ENCODE measurements at places on chromosomes 6 and 20.

GRCh38 chr20:7571101-7571500 lies 369.2 kb downstream of the HAO1 start:
- DNase-seq, result no peak

- DNase-seq, result no peak
These were observed 373.9 kb upstream of the ID4 start for GRCh38 chr6:19463250-19463649.

DNA sequence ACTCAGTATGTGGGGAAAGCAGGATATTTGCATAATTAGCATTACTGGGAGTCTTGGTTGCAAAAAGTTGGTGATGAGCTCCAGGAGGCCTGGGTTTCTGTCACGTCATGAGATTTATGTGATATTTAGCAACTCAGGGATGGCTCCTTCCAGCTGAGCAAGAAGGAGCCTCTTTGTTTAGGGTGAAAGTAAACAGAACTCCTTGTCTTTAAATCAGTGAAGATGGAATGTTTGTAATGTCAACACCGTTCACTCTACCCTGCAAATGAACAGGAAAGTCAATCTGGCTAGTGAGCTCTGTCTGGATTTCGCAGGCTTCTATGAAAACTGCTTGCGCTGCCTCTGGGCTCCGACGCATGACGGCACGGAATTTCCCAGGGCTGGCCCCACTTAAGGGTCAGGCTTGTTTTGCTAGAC lies 86.9 kb downstream of the PXDC1 start:
- DNase-seq, result no peak

GRCh38 chr6:34491091-34491430 lies 25.2 kb downstream of the PACSIN1 start:
- DNase-seq, result no peak

DNA sequence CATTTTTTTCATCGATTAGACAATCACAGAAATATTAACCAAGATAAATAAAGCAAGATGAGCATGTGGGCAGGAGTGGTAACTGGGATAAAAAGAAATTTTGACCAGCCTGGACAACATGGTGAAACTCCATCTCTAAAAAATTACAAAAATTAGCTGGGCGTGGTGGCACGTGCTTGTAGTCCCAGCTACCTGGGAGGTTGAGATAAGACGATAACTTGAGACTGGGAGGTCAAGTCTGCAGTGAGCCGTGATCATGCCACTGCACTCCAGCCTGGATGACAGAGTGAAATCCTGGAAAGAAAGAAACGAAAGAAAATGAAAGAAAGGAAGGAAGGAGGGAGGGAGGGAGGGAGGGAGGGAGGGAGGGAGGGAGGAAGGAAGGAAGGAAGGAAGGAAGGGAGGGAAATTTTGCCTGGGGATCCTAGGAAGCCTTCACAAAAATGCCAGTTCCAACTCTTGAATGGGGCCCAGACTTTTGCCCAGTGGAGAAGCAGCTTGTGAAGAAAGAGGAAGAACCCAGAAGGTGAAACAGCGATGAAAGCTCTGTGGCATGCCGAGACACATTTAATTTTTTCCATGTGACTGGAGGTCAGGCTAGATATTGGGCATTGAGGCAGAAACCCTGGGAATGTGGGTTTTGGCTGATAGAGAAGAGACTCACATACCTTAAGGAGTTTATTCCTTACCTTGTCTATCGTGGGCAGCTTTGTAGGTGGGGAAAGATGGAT lies 20.3 kb downstream of the CCDC170 start:
- DNase-seq, result no peak

DNA sequence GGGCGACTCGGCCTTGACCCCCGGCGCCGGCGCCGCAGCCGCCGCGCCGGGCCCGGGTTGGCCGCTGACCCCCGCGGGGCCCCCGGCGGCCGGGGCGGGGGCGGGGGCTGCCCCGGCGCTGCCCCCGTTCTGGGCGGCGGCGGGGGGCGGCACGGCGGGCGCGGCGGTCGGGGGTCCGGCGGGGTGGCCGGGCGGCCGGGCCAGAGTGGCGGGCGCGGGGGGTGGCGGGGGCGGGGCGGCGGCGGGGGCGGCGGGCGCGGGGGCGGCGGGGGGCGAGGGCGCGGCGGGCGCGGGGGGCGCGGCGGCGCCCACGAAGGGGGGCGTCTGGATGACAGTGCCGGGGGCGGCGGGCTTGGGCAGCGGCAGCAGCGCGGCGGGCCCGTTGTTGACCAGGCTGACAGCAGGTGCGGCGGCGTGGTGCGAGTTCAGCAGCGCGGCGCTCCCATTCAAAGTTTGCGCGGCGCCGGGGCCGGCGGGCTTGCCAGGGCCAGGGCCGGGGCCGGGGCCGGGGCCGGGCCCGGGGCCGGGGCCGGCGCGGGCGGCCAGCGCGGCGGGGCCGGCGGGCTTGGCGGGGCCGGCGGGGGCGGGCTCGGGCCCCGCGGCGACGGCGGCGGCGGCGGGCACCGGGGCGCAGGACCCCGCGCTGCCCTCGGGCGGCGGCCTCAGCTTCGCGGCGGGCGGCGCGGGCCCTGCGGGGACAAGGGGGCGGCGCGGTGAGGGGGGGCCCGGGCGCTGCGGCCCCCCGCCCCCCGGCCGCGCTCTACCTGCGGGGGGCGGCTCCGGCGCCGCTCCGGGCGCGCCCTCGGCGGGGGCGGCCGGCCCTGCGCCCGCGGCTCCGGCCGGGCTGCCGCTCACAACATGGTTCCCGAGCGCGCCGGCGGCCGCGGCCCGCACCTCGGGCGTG lies 659 bp downstream of the TAF4 start:
- DNase-seq, result no peak

DNA sequence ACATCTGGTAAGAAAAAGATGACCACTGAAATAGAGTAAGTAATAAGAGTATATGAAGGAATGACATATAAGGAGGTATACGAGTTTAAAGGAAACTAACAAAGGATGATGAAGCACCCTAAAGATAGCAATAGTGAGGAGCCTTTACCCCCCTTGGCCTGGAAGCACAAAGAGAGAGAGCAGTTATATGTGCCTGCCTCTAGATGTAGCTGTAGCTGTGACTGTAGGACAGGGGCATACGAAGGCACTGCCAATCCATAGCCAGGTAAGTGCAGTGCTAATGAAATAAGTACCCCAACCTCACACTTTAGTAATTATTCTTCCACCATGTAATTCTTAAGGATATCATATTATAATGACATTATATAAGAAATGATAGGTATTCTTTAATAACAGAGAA lies 90.1 kb upstream of the FKBP1C start:
- DNase-seq, result no peak

DNA sequence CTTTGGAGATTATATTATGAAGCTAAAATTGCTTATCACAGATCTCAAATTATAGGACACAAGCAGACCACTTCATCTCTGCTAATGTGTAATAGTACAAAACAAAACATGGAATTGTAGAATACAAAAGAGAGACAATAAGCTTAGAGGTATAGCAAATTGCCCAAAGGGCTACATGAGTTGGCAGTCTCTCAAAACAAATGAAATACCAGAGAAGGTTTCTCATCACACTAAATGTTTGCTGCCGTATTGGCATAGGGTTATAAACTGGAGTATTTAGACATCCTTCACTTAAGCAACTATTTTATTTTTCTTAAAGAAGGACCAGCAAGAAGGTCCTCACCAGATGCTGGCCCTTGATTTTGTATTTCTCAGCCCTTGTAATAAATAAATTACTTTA lies 5.9 kb upstream of the EYA4 start:
- DNase-seq, result no peak

- DNase-seq, result no peak
These were observed 61.4 kb downstream of the TXLNB start for GRCh38 chr6:139230391-139230840.

GRCh38 chr6:99645986-99646385 lies 39.4 kb downstream of the PRDM13 start:
- DNase-seq, result no peak

DNA sequence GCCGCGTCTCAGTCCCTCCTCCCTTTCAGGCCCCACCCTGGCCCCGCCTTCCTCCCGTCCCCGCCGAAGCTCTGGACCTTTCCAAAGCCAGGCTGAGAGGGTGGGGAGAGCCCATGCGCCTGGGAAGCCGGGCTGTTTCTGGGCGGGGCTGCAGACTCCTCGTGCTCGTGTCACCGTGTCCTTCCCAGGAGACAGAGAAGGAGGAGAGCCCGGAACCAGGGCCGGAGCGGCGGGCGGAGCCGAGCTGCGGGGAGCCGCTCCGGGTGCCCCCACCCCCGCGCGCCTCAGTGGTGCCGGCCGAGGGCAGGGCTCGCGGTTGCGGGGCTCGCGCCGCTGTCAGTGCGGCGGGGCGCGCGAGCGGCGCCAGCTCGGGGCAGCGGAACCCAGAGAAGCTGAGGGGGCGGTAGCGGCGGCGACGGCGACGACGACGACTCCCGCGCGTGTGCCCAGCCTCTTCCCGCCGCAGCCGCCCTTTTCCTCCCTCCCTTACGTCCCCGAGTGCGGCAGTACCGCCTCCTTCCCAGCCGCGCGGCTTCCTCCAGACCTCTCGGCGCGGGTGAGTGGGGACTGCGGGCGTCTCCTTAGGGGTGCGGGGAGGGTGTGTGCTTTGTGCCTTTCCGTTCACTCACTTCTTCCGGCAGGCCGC lies at the start of gene RALY:
RALY (plus strand) TSS at position 336 of the 646 bp plus-strand sequence. CDS start 78,164 bp downstream, outside the sequence.
- DNase-seq, result peak; percentile 88

- DNase-seq, result no peak
These were observed 31.4 kb upstream of the CEP162 start for GRCh38 chr6:84258866-84259265.

DNA sequence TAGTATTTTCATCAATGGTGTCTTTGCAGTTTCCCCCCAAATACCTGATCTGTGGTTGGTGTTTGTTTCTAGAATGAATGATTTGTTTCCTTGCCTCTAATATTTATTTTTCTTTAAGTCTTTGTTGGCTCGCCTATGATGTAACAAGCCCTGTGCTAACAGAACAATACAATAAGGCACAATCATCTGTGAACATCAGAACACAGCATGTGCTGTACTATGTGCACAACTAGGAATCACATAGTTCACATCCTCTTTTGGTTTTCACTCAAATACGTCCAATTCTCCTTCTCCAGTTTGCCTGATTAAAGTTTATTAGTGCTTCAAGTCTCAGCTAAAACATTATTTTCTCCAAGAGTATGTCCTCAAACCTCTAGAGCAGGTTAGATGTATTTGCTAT lies 613.1 kb downstream of the EPHA7 start:
- DNase-seq, result no peak

GRCh38 chr20:16498526-16499253 lies 74.6 kb downstream of the KIF16B start:
- no peak for DNase-seq

DNA sequence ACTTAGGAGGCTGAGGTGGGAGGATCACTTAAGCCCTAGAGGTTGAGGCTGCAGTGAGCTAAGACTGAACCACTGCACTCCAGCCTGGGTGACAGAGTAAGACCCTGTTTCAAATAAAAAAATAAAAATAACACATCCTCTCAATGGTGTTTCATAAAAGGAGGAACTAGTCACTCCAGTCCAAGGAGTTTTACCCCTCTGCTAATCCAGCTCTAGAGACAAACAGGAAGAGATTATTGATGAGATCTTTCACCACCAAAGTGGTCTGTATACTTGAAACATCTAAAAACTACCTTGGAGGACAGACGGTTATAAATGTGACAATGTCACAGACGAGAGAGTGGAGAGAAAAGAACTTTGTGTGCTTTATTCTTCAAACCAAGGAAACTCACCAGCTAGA lies 58.2 kb downstream of the PIGU start:
- no peak for DNase-seq

- no peak for DNase-seq
These were observed 11.2 kb downstream of the ZNF337 start for GRCh38 chr20:25685276-25686080.

DNA sequence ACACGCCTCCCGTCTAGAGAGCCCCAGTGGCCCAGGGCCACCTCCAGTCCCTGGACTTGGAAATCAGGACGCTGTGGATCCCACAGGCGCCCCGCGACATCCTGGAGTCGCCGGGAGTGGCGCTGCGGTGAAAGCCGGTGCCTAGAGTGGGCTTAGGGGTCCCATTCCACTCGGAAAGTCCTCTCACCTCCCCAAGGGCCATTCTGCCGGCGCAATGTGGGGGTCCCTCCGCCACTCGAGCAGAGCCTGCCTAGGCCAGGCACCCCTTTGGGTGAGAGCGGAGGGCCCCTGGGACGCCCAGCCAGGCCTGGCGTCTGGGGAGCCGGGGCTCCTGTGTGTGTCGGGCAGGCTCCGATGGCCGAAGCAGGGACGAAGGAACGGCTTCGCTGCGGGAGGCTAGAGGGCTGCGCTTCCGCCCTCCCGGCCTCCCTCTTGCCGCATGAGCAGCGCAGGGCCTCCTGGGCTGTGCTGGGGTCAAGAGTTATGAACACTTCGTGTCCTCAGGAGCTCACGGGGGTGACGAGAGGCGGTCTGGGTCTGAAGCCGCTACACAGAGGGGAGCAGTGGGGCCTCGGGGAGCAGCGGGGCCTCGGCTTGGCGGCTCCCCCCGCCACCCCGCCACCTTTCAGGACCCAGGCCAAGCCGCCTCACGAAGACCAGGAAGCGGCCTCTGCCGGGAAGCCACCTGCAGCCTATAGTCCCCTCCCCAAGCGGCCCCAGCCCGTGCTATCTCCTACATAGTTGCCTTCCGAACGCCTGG lies 13.6 kb downstream of the POU3F2 start:
- no peak for DNase-seq

GRCh38 chr20:50838322-50838625 lies 43.4 kb downstream of the BCAS4 start:
- DNase-seq, result no peak

- DNase-seq, result no peak
These were observed 11.0 kb upstream of the FOXO3 start for GRCh38 chr6:108549741-108550140.

DNA sequence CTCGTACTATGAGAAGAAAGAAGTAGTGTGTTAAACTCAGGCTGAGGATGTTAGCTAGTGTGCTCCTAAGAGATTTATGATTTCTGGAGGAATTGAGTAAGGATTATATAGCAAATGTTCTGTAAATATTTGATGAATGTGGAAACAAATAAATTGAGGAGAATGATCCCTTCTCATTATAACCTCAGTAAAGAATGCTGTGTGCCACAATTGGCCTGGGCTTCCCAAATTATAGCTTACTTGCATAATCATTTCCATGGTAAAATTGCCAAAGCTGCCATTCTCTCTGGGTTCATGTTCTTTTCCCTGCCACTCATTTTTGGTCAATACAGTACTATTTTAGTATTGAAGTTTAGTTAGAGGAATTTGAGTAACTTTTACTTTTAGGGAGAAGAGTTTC lies 128.5 kb downstream of the FLRT3 start:
- DNase-seq, result no peak

DNA sequence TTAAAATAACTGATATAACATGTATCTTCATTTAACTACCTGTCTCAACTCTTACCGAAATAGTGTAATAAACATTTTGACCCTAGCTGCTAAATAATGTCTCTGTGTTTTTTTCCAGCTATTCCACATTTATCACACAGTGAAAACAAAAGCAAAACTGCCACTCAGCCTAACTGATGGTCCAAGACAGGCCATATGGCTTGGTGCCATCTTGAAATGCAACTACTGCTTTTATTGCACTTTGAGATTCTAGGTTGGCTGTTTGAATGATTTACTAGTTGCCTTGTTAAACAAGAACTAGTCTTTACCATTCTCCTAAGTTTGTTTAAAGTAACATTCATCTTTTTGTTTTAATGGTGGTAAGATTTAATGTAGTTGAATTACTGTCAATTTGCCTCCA lies 739.8 kb downstream of the TFAP2A start:
- no peak for DNase-seq
